Activated CD4-positive, CD25-positive, alpha-beta regulatory T cell (primary cell): ENCODE measurements at places on chromosomes 12 and 14.

DNA sequence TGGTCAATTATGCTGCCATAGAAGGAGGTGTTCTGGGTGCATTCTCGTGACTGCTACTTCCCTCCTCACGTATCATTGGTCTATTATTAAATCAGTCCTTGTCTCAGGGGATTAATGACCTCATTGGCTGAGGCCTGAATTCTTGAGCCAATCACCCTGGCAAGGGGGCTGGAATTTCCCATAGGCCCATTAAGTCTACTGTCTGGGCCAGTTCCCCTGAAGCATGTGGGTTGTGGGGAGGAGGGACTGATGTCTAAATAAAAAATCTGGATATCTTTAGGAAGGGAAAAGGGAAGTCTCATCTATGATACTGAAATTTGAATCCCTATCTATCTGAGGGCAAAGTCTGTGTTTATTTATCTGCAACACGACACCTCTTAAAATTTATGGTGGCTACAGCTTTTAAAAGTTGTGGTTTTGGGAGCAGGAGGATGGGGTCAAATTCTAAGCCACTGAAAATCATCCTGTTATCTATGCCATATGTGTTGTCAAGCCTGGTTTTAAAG lies 71.9 kb downstream of the DYRK2 start:
- no peak for DNase-seq

GRCh38 chr12:95497031-95497430 lies 23.1 kb downstream of the METAP2 start:
- no peak for DNase-seq

- no peak for DNase-seq
These were observed 31.3 kb upstream of the KCNA5 start for GRCh38 chr12:5012337-5012736.

DNA sequence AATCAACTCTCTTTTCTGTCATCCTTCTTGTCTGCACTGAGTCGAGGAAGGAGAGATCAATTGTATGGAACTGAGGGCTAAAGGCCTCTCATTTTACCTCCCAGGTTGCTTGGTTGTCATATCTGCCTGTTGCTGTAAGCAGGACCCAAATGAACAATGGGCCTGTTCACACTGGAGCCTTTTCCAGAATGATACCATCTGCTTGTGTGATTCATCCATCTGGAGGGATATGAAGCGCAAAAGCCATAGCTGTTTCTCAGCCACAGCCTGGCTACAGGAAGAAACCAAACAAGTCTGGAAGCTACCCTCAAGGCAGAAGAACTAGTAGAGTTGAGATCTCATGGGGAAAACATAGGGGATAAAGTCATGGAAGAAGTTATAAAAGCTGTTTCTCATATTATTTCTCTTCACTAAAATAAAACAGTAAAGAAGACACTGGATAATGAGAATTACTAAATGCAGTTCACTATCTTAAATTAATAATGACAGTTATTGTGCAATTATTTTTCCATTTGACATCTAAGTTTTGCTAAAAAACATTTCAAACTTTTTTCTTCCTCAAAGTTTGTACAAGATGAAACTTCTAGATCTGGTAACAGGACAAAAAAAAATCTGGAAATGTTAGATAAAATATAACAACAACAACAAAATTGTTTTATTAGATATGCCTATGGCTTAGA lies 106.3 kb downstream of the SPTSSA start:
- DNase-seq, result no peak

DNA sequence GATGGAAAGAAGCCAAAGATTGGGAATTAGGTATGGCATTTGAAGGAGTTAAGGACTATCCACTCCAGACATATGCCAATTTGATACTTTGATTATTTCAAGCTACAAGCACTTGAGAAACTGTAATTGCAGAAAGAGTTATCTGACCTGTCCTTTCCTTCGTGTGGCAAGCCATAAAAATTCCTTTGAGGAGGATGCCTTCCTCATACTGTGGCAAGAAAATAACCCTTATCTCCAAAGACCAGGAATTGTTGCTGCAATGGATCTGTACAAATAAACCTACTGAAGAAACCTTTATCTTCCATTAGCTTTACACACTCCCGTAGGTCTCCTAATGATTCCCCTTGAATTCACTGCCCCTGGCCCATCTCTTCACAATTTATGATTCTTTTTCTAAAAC lies 165.1 kb upstream of the AMIGO2 start:
- no peak for DNase-seq

- DNase-seq, result no peak
These were observed 136.1 kb upstream of the WSCD2 start for GRCh38 chr12:107992870-107993451.

DNA sequence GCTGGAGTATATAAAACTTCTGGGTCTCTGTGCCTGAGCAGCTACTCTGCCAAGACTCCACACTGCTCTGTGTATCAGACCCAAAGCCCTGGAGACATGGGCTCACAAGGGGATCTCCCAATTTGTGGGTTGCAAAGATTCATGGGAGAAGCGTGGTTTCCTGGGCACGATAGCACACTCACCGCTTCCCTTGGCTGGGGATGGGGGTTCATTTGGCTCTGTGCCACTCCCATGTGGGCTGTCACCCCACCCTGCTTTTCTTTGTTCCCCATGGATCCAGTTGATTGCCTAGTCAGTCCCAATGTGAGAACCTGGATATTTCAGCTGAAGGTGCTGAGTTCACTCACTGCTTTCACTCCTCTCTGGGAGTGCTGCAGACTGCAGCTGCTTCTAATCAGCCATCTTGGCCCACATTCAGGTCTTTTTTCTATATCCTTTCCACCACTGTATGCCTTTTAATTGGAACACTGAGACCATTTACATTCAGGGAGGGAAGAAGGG lies 40.0 kb upstream of the PCNX4 start:
- DNase-seq, result no peak

DNA sequence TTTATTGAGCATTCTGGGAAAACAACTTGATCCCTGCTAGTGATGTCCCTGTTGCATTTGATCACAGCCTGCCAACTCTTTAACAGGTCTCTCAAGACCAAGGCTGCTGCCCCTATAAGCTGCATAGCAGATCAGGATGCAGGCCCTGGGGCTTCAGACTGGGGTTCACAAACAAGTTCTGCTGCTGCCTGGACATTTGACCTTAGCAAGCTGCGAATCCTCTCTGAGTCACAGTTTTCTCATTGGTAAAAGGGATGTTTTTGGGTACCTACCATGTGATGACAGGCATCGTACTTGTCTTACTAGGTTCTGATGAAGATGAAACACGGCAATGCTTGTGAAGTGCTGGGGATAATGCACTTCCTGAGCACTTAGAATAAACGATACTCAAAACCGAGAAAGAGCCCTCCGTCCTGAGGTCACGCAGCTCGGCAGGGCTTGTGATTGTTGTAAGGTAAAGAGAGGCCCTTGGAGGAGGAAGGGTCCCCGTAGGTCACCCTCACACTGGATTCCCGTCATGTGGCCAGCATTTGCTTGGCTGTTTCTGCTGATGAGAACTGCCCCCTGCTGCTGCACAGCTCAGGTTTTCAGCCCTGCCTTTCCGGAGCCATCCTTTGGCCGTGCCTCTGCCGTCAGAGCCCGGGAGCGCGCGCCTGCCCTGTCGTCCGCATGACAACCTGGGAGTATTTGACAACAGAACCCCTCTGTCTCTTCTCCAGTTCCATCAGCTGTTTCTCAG lies 39.1 kb downstream of the TSPAN9 start:
- no peak for DNase-seq

DNA sequence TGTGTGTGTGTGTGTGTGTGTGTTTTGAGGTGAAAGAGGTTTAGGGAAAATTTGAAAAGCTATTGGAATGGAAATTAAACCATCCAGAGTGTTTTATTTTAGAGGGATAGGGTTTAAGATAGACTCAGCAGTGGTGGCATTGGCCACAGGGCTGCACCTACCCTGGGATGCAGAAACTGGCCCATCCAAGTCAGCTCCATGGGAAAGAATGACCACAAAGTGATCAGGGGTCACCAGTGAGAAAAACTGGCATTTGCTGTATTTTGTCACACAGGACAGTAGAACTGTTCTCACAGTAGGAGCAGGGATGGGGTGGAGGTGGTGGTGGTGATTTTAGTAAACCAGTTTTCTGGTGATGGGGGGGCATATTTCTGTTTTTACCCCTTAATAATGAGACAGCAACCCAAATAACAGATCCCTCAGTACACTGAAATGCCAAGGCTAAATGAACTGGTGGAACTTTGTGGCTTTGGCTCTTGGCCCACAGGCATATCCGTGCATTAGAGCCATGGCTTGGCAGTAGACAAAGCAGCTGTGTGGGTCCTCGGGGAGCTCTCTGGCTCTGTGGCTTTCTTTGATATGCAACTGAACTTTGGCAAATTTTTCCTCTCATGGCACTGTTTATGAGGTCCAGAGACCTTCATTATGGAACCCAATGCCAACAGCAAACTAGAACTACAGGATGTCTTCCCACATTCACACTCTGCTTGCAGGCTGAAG lies 348.3 kb downstream of the ZFP36L1 start:
- no peak for DNase-seq

GRCh38 chr12:111406474-111407376 lies 1.0 kb downstream of the SH2B3 start:
- DNase-seq, result no peak

DNA sequence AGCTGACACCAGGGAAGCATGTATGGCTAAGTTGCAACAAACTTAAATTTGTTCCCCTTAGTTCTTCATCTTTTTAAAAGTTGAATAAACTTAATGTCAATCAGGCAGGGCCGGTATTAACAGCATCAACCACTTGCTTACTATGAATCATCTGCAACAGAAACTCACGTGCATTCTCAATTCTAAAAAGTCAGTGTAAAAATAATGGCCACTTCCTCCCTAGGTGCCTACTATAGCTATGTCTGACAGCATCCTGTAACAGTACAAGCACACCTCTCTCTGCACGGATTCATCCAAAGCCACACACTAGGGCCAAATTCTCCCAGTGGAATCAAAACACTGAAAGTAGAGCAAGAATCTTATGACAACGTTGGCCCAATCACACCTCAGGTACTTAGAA lies 48.6 kb downstream of the PPP1R36 start:
- no peak for DNase-seq

DNA sequence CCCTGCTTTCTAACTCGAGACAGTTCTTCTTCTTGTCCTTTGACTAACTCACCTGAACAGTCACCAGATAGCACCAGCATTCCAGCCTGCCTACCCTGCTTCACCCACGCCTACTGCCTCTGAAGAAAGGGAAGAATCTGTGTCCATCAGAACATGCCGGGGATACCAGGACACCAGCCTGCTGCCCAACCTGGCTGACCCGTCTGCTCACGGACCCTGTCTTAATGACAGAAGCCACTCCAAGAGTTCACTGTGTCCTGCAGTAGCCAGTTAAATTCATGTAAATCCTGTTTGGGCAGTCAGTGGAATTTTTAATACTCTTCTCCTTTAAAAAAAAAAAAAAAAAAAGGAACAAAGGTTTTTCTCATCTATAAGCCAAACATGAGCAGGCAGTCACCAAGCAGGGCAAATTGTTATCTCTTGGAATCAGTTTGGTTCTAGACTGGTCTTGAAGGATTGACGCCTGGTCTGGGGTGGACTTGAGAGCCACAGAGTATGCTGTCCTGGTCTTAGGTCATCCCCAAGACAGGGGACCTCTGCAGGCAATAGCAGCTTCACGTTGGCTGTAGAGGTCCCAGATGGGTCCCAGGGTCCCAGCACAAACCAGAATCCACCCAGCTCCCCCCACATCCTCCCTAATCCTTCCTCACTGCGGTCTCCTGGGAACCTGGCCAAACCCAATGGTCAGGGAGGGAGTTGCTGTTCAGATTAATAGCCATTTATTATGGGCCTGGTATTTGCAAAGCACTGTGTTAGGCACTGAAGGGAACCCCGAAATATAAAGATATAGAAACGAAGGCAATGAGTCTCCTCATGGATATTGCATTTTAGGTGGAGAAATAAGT lies 181.1 kb upstream of the HIF1A start:
- DNase-seq, result no peak

GRCh38 chr12:57093415-57094207 lies 4.7 kb downstream of the NAB2 start:
- DNase-seq, result peak; percentile 11
